ENCODE measurements at places on chromosomes 1 and 21. TPM values are rescaled to one million over a fixed set of nuclear protein-coding genes. Genes with fewer than 3 reads are reported as not detected.

DNA sequence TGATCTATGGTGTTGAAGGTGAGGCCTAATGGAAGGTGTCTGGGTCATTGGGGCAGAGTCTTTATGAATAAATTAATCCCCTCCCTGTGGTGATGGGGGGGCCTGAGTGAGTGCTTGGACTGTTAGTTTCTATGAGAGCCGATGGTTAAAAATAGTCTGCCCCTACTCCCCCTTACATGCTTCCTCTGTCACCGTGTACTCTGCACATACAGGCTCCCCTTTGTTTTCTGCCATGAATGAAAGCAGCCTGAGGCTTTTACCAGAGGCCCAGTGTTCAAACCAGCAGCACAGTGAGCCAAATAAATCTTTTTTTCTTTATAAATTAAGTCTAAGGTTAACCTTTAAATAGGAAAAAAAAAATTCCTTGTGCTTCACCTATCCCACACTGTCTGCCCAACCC, 657.0 kb downstream of the AMY1C start:
- DNase-seq = no peak

GRCh38 chr1:181134543-181135436, 46.3 kb downstream of the IER5 start:
- no peak for DNase-seq

- no peak for DNase-seq
Observed at GRCh38 chr1:216984536-216984935, 261.3 kb upstream of the ESRRG start.

- no peak for DNase-seq
Observed at GRCh38 chr1:234604495-234605398, 5.2 kb downstream of the IRF2BP2 start.

DNA sequence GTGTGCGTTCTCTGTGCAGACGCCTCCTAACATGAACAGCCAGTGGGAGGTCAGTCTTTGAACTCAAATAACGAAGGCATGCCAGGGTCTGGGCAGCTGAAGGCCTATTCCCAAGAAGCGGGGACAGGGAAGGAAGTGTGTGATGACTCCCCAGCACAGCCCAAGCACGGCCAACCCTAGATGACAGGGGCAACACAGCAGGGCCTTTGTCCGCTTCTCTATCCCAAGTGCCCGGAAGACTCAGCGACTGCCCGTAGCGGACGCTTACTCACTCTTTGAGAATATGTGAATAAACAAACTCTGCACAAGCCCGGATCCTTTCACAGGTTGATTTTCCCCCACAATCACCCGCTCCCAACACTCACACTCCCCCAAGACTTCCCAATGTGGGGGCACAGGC, 11.2 kb downstream of the C1orf198 start:
- DNase-seq = no peak

DNA sequence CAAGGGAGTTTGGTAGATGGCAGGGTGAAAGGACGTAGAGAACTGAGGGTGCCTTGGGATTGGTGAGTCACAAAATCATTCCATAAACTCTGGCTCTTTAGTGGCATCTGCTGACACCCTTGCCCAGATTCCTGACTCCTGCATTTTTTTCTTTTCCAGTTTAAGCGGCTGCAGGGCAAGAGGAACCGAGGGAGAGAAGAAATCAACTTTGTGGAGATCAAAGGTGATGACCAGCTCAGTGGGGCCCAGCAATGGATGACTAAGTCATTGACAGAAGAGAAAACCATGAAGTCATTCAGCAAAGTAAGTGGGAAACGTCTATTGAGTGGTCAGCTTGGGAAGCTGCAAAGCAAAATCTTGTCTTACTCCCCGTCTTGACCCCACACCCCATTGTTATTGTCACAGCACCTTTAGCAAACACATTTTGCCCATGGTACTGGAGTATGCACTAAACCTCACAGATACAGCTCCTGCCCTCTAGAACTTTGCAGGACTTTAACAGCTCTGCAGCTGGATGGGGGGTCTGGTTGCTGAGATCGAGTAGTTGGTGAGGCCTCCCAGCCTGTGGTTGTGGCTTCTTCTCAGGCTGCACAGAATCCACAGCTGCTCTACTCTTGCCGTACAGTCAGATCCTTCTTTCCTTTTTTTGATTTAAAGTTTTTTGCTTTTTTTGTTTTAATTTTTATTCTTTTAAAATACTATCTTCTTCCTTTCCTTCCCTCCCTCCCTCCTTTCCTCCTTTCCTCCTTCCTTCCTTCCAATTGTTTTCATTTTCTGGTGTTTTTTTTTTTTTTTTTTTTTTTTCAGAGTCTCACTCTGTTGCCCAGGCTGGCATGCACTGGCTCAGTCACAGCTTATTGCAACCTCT, 21.9 kb downstream of the SH2D2A start:
- no peak for DNase-seq

DNA sequence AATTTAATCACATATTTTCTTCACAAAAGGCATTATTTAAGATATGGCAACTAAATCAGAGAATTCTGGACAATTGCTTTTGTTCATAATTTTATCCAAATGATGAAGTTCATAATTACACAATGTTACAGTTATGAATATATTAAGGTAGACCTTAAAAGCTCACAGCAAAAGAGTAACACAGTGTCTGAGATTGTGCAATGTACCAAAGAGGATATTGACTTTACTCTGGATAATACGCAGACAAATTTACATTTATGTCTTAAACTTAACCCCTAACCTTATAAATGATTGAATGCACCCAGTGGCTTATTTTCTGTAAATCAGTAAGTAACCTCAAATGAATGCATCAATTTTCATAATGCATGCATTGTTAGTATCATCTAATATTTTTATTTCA, 216.2 kb upstream of the SAMSN1 start:
- DNase-seq = no peak

The F13B gene
- not detected for polyA plus RNA-seq

The CBR3 gene
- polyA plus RNA-seq = 2.1 TPM

The KPRP gene
- polyA plus RNA-seq = not detected
